ENCODE measurements at places on chromosomes 3 and 15.
A peak's percentile ranks its signal among the peaks of the same experiment; 100 is the strongest.

GRCh38 chr3:96756516-96756915 lies 57.9 kb upstream of the EPHA6 start:
- DNase-seq = no peak

- no peak for DNase-seq
Measured at GRCh38 chr3:149626671-149627070, 31.2 kb downstream of the WWTR1 start.

DNA sequence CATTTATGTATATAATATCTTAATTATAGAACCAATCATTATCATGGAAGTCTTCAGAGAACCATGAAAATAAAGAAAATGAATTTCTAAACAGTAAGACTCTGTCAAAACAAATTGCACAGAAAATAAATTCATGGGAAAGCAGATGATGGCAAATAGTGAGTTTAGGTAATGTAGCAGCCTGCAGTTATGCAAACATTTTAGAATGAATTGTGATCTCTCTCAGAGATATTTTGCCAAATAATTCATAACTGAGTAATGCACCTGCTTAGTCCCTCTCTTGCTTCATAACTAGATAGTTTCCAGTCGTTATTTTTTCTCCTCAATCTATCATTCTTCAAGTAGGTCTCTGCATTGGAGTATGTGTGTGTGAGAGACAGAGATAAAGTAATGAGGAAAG lies 492.7 kb upstream of the THBS1 start:
- DNase-seq = no peak

DNA sequence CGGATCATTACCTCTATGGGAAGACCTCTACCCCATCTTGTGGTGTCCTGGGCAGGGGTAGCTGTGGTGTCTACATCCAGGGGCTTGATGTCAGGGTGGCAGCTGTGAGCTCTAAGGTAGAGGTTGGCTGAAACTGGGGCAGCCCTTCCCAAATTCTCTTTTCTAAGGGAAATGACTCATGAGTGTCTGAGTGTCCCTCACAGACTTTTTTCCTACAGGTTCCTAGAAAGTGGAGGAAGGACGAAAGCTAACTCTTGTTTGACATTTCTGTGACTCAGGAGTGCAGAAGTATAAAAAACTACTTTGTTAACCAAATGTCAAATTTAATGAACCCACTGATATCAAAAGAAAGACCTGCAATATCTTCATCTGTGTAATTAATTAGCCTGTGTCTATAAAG lies 481.5 kb downstream of the PDCD6IP start:
- no peak for DNase-seq

- DNase-seq = peak; percentile 99
Measured at GRCh38 chr15:101723874-101724674, at the start of gene TARS3. Gene TARS3 (minus strand): TSS chr15:101724473. CDS start chr15:101724387, 86 bp downstream.

DNA sequence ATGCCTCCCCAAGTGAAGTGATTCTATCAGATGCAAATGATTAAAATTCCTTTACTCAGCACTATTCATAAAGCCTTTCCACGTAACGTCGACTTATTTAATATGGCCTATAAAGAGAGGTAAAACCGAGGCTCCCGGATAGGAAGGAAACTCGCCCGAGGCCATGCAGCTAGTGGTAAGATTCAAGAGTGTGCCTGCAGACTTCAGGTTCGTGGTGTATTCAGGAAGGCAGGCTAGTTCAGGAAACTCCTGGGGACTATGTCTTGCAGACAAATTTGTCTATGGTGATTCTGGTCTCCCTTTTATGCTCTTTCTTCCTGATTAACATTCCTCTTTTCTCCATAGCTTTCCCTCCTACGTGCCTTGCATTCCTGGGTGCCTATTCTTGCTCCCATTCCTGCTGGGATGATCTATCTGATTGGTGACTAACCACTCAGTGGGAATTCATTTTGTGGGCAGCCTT lies 150.7 kb downstream of the SST start:
- DNase-seq = no peak

DNA sequence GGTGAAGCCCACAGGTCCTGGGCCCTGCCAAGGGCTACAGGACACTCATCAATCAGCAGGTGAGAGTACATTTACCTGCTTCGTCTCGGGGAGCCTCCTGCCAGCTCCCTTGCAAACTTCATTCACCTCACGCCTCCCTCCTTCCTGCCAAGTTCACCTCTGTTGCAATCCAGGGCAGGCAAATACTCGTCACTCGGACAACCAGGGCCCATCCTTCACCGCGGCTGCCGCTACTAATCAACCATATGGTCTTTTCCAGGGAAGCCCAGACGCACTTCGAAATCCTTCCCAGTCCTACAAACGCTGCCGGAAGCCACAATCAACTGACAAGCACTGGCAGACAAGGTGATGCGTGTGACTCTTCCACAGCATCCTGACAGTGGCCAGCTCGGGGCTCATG lies 200.7 kb upstream of the NSMCE3 start:
- no peak for DNase-seq

- no peak for DNase-seq
Measured at GRCh38 chr3:158725348-158726011, 6.8 kb downstream of the RARRES1 start.

- DNase-seq = no peak
Measured at GRCh38 chr3:33358172-33358781, 81.0 kb downstream of the FBXL2 start.

DNA sequence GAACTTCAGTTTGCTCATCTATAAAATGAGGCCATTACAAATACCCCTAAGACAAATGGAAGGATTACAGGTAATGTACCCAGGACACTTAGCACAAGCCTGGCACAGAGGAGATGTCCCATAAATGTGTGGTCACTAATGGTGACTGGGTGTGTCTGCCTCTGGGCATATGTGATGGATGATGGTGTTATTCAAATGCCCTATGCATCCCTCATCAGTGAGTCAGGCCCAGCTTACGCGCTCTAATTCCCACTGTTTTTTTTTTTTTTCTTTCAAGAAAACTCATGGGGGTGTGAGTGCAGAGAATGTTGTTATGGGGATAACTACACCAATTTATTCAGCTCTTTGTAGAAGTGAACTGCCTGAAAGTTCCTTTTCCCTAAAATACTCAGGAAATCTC lies 23.6 kb upstream of the KIF23 start:
- DNase-seq = no peak

DNA sequence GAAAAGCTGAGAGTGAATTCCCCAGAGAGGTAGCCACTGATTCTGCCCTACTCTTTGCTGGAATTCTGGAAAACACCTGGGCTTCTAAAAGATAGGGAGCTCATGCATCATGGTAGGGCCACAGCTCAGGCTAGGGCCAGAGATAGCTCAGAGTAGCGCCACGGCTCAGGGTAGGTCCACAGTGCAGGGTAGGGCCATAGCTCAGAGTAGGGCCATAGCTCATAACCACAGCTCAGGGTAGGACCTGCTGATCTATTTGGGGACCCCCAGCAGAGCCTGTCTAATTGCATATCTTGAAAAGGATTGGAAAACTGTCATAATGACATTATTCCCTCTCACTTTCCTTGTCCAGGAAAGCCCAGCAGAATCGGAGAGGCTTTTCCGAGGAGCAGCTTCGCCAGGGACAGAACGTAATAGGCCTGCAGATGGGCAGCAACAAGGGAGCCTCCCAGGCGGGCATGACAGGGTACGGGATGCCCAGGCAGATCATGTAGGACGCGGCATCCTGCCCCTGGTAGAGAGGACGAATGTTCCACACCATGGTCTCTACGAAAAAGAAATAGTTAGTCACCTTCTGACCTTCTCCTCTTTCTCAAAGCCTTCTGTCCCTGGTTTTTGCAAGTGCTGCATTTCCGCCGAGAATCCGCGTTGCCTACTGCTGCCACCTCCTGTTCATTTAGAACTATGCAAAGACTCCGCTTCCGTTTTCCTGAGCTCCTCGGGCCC lies 14.5 kb downstream of the TAGLN3 start:
- peak; percentile 59 for DNase-seq

DNA sequence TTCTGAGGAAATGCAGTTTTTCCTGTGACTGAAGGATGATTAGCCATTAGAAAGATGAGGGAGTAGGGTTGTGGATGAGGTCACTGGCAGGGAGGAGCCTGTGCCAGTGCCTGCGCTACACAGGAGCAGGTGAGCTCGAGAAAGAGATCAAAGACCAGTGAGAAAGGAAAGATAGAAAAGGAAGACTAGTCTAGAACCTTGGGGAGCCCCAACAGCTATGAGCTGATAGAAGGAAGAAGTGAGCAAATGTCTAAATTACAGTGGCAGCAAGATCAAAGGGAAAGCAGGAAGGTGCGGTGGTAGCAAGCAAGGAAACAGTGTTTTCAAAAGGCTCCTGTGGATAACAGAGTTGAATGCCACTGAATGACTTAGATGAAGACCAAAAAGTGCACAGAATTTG lies 39.6 kb downstream of the LNP1 start:
- DNase-seq = peak; percentile 9

DNA sequence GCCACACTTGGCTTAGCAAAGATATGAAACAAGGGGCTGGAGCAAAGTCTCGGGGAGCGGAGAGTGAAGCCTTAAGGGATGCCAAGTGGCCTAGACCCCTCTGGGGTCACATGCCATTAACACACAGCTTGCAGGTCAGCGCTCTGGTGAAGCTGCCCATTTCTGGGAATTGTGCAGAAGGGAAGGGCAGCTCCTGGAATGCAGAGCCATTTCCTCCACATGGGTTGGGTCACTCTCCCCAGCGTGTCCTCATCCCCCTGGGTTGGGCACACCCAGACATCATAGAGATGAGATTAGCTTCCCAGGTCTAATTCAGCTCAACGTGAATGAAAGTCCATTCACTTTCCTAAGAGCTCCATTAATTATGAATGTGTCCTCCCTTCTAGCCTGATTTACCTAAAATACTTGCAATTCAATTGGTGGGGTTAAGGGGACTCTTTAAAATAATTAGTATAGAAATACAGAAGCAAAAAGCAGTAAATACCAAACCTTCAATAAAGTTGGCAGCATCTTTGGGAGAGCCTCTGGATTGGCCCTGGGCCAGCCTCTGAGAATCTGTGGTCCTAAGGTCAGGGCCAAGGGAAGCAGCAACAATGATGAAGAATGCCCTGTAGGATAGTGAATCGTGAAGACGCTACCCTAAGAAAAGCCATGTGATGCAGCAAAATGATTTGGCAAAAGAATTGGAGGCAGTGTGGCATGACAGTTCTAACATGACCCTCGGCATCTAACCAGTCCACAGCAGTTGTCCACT lies 17.8 kb downstream of the MRAS start:
- no peak for DNase-seq

DNA sequence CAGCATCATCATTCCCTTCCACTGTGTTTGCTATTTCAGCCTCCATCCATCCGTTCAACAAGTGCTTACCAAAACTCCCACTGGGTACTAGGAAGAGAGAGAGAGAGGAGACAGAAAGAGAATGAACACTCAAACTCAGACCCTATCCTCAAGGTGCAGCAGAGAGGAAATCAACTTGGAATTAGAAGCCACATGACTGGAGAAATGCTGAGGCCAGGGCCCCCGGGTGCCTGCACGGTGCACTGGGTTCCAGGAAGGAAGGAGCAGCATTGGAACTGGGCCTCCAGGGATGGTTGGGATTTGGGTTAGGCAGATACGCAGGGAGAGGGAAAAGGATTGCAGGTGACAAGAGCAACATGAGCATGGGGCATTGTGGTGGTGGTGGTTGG lies 30.0 kb downstream of the CORO2B start:
- DNase-seq = no peak

DNA sequence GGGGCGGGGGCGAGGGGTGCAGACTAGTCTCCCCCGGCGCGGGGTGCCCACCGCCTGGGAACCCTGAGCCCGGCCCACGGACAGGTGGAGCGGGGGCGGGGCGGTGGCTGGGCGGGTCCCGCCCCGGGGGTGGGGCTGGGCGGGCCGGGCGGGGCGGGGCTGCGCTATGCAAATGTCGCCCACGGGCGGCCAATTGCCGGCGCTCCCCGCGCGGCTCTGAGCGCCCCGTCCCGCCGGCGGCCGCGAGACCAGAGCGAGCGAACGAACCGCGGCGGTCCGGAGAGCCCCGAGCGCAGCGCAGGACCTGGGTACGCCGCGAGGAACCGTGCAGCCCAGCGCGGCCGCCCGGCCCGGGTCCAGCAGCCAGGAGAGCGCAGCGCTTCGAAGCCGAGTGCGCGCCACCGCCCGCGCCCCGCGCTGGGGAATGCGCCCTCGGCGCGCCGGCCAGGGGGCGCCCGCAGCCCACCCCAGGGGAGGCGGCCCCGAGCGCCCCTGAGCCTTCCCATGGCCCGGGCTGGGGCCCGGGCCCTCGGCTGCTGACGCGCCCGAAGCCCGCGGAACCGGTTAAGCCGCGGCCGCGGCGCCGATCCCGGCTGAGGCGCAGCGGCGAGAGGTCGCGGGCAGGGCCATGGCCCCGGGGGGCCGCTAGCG lies at the start of gene SEMA3F:
Gene SEMA3F, plus strand, starts transcription at position 485 of the 651 bp plus-strand sequence. CDS start 4,299 bp downstream, outside the sequence.
- DNase-seq = peak; percentile 76

DNA sequence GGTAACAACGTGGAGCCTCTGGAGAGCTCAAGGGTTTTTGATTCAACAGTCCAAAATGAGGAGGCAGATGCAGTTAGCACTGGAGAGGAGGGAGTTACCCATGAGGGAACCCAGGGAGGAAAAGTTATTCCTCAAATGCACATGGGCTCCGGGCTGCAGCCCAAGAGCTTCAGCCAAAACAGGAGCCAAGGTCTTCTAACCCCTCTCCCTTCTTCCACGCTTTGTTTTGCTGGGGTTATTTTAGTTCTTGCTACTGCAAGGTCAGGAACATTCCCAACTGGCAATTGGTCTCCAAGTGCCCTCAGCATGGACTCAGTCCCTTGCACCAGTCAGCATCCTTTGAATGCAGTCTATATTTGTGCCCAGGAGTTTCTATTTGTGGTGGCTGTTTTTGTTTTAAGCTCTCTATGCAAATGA lies 90.0 kb downstream of the TGFBR2 start:
- no peak for DNase-seq

- no peak for DNase-seq
Measured at GRCh38 chr15:51366920-51367319, 25.5 kb downstream of the GLDN start.

DNA sequence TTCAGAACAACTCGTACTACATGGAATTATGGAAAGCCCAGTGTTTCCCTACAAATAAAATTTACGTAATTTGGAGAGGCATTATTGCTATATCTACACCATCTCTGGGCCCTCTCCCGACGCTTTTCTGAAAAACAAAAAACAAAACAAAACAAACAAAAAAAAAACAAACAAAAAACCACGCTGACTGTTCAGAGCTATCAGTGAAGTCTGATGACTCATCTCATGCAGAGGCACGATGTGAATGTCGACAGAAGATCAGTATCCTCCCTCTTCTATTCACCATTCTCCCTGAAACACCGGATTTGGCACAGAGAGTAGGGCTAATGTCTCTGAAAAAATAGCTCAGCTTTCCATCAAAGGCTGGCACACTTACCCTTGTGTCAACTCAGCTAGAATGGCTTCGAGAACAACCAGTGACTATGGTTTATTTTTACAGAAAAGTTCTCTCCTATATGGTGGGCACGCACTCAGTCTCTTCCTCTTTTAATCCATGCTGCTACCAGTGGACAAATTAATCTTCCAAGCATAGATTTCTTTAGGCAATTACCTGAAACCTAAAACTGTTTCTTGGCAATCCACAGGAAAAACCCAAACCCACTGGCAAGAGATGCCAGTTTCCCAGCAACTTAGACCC lies 1.5 kb downstream of the CRBN start:
- no peak for DNase-seq

DNA sequence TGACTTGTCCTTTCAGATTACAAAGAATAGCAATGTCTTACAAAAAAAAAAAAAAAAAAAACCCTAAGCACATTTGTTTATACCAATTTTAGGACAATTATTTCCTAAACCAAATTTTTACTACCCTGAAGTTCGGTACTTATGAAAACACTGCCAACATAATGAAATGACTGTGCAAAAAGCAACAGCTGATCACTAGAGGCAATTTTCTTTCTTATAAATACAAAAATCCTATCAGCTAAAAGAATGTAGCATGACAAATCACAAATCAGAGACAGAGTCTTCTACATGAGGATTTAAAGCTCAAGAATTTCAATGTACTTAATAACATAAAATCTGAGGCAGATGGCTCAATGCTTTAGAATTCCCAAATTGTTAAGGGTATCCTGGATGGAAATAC lies 191.8 kb downstream of the MAGI1 start:
- DNase-seq = no peak

All from BE2C (cell line).